Stimulated activated CD8-positive, alpha-beta memory T cell treated with anti-CD3 and anti-CD28 coated beads, Interleukin-7, amount 100 ng/mL, for 1 hour (primary cell): ENCODE measurements at places on chromosomes 1 and 21.

DNA sequence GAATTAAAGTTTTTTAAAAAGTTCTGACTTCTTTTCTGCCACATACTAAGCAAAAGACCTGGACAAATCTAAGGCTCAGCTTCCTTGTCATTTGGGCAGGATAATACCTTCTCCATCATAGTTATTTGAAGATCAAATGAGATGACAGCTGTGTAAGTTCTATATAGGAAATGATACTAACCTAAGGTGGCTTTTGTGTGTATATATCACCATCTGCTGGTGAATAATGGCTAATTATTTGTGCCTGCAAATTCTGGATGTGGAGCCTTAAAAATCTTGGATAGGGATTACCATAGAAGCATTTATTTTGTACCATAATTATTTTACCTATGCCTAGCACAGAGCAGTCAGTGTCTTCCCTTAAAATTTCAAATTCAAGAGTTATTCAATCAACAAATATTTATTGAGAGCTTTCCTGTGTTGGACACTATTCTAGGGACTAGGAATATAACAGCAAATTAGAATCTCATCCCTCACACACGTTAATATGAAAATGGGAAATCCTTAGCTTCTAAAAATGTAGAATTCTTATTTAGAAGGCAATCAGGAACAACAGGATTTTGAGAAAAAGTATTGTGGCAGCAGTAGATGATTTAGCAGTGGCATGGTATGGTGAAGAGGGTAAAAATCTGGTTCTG is 89.8 kb downstream of the TMEM200B start:
- DNase-seq: no peak

GRCh38 chr21:32515874-32516273 is 69.4 kb downstream of the TCP10L start:
- no peak for DNase-seq

DNA sequence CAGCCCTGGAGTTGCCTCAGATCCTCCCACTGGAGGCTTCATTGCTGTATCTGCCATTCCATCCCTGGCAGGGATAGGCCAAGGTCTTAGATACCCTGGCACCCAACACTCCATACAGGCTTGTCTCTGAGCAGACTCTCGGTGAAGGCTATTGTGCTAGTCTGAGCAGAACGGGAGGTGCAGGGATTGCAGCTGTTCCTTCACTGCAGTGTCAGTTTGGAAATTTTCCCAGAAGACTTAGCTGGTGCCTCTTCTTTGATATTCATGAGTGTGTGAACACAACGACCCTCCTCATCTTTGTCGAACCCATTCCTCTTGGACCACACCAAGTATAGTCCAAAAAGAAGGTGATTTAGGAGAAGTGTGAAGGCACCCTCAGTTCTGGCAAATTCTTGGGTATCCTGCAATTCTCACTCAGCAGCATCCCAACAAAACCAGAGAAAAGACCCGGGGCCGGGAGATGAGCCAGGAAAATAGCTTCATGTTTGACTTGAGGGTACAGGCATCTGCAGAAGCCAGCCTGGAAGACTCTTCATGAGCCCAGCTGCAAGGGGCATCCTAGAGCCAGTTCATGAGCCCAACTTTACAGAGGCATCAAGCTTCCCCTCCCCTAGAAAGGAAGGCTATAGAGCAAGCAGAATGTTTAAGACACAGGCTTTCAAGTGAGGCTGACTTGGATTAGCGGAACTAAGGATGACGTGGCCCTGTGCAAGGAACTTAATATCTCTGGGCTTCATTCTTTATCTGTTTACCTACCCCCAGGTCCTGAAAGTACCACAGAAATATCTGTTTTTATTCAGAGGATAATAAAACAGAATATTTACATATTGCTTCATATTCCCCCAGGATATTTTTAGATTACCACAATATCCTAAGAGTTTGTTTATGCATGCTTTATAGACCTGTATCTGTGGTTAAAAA is 38.8 kb upstream of the HAO2 start:
- no peak for DNase-seq

DNA sequence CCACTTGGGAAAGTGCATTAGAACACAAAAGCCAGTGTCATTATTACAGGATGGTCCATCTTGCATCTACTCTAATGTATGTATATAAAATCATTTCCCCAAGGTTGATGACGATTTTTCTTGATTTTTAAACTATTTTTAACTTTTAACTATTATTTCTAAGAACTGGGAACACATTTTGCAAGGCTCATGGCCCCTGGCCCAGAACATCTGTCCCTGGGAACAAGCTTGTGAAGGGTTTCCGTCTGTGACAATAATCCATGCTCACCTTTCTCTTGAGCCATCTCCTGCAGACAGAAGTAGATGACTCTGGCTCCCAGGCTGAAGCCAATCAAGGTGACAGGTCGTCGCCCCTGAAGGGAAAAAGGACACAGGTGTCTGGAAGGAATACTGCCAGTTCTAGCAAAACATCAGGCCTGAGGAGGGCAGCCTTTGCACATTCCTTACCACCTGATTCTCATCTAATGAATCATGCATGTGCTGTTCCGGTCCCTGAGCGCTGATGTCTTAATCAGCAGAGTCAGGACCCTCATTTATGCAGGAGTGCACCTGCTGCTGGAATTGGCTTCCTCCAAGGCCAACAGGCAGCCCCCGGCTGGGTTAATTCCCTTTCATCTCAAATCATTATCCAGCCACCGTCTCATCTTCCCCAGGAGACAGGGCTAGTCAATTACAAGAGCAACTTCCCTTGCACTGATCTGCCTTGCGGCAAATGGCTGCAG is 62.5 kb downstream of the TMCO4 start:
- no peak for DNase-seq

DNA sequence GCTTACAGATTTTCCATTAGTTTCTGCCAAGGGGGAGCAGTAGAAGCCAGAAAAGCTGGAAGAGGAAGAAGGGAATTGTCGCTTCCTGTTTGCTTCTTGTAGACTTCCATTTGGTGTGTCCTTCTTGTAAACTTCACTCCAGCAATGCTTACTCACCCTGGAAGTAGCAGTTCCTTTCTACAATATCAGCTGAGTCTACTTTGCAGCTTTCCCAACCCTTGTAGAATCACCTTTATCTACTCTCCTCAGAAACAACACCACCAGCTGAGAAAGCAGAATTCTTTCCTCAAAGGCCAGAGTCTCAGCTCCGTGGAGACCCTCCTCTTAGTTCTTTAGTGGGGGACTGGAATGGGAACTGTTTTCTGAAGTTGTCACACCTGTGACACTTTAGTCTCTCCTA is 1136.7 kb upstream of the TMPRSS15 start:
- DNase-seq: no peak

- no peak for DNase-seq
Measured at GRCh38 chr1:9332513-9333143, 39.9 kb downstream of the SPSB1 start.

GRCh38 chr1:4402032-4402431 is 252.4 kb upstream of the AJAP1 start:
- DNase-seq: no peak

DNA sequence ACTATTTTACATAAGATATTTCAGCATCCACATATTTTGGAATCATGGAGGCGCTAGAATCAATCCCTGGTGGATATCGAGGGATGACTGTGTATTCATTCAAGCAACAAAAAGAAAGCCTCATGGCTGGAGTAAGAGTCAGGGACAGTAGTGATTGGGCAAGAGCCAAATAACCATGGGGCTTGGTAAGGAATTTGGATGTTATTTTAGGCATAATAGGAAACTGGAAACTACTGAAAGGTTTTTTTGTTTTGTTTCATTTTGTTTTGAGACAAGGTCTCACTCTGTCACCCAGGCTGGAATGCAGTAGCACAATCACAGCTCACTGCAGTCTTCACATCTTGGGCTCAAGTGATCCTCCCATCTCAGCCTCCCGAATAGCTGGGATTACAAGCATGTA is 33.8 kb upstream of the EYA3 start:
- no peak for DNase-seq

GRCh38 chr1:185896863-185897262 is 162.7 kb downstream of the HMCN1 start:
- no peak for DNase-seq
